ENCODE measurements at places on chromosomes 3 and 15.

- no peak for DNase-seq
Measured at GRCh38 chr3:22980346-22980745, 222.8 kb upstream of the UBE2E2 start.

- DNase-seq, result no peak
Measured at GRCh38 chr3:118146658-118147375, 887.8 kb downstream of the IGSF11 start.

DNA sequence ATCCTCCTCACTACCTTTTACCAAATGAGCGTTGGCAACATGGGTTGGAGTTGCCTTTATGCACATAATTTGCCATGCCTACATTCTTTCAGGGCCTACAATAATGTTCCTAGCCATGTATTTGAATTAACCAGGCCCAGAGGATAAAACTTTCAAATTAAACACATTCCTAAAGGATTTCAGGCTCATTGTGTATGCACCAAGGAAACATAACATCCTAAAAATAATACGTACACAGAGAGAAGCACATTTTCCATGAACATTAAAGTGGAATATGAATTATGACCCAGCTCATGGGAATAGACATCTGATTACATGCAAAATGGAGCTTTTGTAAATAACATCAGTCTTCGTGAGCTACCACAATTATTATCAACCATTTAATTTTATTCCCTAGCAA lies 203.3 kb downstream of the RORA start:
- DNase-seq, result peak; percentile 28

GRCh38 chr15:65611888-65612615 lies 1.1 kb upstream of the INTS14 start:
- no peak for DNase-seq

DNA sequence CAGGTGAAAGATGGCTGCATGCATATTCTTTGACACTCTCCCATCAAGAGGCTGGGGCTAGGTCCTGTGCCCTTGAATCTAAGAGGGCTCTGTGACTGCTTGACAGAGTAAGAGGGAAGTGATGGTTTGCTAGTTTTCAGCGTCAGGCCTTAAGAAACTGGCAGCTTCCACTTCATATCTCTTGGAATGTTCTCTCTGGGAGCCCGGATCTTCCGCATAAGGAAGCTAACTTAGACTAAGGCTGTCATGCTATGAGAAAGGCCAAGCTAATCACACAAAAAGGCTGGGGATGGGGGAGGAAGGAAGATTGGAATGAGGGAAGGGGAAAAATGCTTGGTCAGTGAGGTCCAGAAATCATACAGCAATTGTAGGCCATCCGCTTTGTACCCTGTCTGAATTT lies 50.0 kb downstream of the MB21D2 start:
- peak; percentile 27 for DNase-seq

DNA sequence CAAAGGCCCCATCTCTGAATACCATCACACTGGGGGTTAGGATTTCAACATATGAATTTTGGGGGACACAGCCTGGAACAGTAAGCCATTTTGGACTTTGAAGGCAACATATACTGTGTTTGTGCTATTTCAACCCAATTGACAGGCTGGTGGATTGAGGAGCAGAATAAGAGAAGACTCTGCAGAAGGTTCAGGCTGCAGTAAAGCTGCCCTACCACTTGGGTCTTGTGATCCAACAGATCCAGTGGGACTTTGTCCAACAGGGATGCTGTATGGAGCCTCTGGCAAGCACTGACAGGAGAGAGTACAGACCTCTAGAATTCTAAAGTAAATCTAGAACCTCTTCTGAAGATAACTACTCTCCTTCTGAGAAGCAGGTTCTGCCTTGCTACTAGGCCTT lies 1.1 kb upstream of the BCL2L10 start:
- DNase-seq, result no peak

- DNase-seq, result no peak
Measured at GRCh38 chr3:188262913-188263683, 109.1 kb downstream of the LPP start.

DNA sequence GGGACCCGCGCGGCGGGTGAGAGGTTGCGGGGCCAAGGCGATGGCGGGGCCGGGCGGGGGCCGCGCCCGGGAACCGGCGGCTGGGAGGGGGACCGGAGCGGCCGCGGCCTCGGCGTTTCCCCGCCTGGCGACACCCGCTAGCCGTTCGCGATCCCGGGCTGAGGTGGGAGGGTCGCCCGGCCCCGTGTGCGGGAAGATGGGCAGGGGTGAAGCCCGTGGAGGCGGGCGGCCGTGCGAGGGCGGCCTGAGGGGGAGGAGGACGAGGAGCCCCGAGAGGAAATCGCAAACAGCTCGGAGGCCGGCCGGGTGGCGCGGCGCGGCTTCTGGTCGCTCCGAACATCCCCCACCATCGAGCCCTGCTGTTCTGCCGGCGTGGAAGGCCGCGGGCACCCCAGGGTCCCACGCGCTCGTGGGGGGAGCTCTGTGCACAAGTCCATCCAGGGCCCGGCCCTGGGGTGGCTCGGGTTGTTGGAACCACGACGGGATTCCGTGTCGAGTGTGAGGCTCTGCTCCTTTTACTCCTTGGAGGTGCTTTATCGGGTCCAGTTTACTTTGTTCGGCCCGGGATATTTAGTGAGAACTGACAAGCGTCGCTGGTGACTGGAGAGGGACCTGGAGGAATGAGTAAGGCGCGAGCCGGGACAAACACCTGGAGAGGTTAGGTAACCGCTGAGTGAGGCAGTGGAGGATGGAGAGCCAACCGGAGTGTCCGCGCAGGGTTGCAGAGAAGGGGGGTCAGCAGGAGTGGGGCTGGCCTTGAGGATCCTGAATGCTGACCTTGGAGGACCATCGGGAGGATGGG lies 728 bp downstream of the CRTC3 start:
- peak; percentile 56 for DNase-seq

GRCh38 chr15:70879401-70879800 lies 12.8 kb downstream of the THAP10 start:
- DNase-seq, result no peak

- DNase-seq, result no peak
Measured at GRCh38 chr15:57720867-57721266, 14.4 kb downstream of the POLR2M start.

GRCh38 chr3:170307671-170308405 lies 49.7 kb upstream of the SKIL start:
- DNase-seq, result peak; percentile 71

- no peak for DNase-seq
Measured at GRCh38 chr3:107323723-107324122, 53.5 kb upstream of the CCDC54 start.

- DNase-seq, result no peak
Measured at GRCh38 chr15:89826671-89827655, 12.3 kb upstream of the ANPEP start.

GRCh38 chr3:158663246-158663645 lies 9.2 kb downstream of the LXN start:
- DNase-seq, result peak; percentile 47

GRCh38 chr3:27903446-27903845 lies 181.3 kb upstream of the EOMES start:
- DNase-seq, result no peak

GRCh38 chr3:150480877-150481276 lies 65.4 kb downstream of the SERP1 start:
- peak; percentile 18 for DNase-seq

DNA sequence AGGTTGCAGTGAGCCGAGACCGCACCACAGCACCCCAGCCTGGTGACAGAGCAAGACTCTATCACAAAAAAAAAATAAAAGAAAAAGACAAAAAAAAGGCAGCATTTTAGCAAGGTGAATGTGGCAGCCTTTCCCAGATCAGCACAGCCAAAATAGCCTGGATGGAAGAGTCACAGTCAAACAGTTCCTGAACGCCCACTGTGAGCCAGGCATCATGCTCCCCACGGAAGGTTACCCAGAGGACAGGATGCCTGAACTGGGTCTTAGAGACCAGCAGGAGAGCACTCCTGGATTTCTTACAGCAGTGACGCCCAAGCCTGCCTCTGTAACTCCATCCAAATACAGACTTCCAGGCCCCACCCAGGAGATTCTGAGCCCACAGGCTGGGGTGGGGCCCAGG lies 4.5 kb downstream of the XXYLT1 start:
- DNase-seq, result no peak

- no peak for DNase-seq
Measured at GRCh38 chr3:164539215-164539614, 539.1 kb downstream of the SI start.

GRCh38 chr3:64398476-64398875 lies 173.2 kb upstream of the PRICKLE2 start:
- DNase-seq, result no peak

GRCh38 chr3:141528800-141529199 lies 42.0 kb downstream of the RASA2 start:
- DNase-seq, result no peak

DNA sequence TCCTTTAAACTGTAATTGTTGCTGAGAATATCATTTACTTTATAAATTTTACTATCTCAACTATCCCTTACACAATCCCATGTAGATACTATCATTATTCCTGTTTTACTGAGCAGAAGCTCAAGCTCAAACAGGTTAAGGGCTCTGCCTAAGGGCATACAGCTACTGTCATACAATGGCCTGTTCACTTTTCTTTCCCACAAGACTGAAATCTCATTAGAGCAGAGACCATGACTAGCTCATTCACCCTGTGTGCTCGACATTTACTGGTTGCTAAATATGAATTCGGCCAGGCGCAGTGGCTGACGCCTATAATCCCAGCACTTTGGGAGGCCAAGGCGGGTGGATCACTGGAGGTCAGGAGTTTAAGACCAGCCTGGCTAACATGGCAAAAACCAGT lies 1.6 kb upstream of the MESP2 start:
- DNase-seq, result no peak

GRCh38 chr3:164451072-164451910 lies 627.0 kb downstream of the SI start:
- no peak for DNase-seq

DNA sequence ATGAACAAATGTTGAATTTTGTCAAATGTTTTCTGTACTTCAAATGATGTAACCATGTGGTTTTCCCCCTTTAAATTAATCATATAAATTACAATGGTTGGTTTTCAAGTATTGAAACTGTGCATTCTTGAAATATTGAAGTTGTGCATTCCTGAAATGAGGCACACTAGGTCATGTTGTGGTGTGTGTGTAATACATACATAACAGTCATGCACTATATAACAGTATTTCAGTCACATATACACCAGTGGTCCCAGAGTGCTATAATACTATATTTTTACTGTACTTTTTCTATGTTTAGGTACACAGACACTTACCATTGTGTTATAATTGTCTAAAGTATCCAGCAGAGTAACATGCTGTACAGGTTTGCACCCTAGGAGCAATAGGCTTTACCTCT lies 11.0 kb upstream of the IQCF5 start:
- no peak for DNase-seq

- DNase-seq, result no peak
Measured at GRCh38 chr3:123605789-123606234, 21.0 kb upstream of the HACD2 start.

DNA sequence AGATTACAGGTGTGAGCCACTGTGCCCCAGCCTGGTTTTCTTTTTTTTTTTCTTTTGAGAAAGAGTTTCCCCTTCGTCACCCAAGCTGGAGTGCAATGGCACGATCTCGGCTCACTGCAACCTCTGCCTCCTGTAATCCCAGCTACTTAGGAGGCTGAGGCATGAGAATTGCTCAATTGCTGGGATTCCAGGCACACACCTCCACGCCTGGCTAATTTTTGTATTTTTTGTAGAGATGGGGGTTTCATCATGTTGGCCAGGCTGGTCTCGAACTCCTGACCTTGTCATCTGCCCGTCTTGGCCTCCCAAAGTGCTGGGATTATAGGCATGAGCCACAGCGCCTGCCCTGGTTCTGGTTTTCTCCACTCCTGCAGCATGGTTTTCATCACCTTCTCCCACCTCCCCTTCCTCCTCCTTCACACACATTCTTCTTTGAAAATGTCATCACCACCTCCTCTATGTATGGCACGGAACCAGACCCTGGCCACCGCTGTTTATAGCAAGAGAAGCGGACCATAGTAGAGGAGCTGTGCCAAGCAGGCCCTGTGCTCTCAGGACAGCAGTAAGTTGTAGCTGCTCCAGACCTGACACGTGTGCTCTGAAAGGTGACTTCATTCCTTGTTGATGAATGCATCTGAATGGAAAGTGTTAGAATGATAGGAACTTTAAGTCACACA lies 14.6 kb upstream of the AHSG start:
- no peak for DNase-seq

- no peak for DNase-seq
Measured at GRCh38 chr3:129657261-129658046, 51.0 kb upstream of the PLXND1 start.

DNA sequence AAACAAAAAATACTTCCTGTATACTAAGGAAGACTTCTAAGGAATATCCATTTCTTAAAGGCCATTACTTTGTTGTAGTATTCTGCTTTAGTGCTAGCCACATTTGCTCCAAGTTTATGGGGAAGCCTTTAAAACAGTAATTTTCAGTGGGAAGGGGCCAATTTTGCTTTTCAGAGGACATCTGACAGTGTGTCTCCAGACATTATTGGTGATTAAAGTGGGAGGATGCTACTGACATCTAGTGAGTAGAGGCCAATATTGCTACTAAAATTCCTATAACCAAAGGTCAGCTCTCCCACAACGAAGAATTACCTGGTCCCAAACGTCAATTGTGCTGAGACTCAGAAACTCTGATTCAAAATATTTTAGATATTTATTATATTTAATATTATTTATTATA lies 24.8 kb downstream of the SLC28A2 start:
- no peak for DNase-seq

- no peak for DNase-seq
Measured at GRCh38 chr15:51483520-51483919, 139.1 kb downstream of the DMXL2 start.

GRCh38 chr15:82950295-82950694 lies 2.2 kb downstream of the HOMER2 start:
- no peak for DNase-seq

DNA sequence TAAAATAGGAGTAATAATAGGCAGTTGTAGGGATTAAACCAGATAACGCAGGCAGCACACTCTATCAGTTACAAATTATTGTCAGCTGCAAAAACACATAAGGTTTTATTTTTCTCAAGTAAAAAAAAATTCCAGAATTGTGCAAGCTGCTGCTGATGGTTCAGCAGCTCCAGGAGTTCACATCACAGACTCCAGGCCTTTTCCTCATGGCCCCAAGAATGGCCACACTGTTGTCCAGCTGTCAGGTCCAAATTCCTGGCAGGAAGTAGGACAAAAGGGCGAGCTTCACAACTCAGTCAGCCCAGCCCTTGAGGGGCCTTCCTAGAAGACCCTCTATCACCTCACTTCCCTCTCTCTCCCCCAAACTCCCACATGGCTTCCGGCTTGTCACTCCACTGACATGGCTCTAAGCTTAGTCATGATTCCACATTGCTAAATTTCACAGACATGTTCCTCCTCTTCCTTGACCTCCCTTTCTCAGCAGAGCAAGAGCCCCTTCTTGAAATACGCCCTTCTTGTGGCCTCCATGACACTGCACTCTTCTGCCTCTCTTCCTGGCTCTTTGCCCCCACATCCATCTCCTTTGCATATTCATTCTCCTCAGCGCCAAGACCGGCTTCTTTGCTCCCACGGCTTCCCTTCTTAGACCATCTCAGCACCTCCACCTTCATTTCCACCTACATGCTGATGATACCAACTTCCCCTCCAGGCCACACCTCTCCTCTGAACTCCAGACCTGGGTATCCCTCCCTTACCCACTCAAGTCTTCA lies 27.4 kb upstream of the FAM174B start:
- peak; percentile 65 for DNase-seq

Measured in lung (tissue), 17 donors.